LHCN-M2 (cell line): ENCODE measurements at places on chromosomes 6 and 20. TPM values are rescaled to one million over a fixed set of nuclear protein-coding genes. Genes with fewer than 3 reads are reported as not detected.

- peak; percentile 91 for DNase-seq
Measured at GRCh38 chr6:15132854-15133670, 112.8 kb upstream of the JARID2 start.

DNA sequence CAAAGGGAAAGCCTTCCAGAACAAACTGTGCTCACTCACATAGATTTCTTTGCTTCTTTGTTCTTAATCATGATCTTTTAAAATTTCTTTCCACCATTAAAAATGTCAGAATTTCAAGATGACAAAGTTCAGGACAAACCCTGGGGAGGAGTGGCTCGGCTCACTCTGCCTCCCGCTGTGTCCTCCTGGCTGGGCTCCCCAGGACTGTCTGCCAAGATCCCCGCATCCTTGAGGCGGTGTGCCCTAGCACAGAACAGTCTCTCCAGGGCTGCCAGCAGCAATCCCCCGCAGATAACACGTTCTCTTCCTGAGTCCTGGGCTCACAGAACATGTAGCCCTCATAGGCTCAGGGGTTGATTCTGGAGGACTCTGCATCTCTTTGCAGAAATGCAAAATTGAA lies 98.4 kb upstream of the KCNG1 start:
- DNase-seq, result no peak

- no peak for DNase-seq
Measured at GRCh38 chr6:109377717-109378116, 4.5 kb downstream of the CD164 start.

- no peak for DNase-seq
Measured at GRCh38 chr6:74752303-74752702, 453.6 kb downstream of the COL12A1 start.

PRL gene
- total RNA-seq, result not detected in 2 replicates

- DNase-seq, result no peak
Measured at GRCh38 chr6:138803861-138804260, 8.0 kb downstream of the ECT2L start.

MACROD2 gene
- 0.45 and 1.1 TPM in 2 replicates for total RNA-seq

DNA sequence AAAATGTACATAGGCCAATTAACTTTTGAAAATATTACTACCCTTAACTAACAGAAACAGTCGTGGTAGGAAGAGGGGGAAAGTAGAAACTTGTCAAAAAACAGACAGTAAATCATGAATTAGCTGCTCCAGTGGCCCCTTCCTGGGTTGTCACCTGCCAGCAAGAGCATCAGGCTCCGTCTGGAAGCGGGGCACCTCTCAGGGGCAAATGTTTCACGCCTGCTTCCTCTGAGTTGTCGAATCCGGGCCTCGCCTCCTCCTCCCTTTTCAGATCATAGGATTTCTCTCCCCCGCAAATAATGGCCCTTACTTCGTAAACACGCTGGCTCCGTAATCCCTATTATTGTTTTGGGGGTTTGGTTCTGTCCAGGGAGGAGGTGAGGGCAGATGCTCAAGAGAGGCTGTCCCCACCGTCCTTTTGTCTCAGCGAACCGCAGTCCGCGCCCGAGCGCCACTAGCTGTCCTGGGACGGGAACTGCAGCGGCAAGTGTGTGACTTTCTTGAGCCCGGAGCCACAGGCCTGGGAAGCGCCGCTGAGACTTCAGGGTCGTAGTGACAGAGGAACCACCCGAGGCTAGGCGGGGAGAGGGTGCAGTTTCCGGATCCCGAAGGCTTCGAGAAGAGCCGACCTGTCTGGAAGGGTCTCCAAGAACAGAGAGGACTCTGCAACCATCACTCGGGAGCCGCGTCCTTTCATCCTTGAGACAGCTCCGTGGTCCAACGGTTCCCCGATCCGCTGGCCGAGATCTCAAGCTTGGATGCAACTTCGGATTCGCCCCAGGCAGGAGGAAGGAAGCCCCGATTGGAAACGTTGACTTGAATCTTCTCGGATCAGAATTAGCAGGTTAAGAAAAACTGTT lies 214.5 kb upstream of the ZNF184 start:
- DNase-seq, result peak; percentile 74

- peak; percentile 61 for DNase-seq
Measured at GRCh38 chr6:20827798-20828197, 293.5 kb downstream of the CDKAL1 start.

GRCh38 chr6:88236612-88237360 lies 70.6 kb upstream of the CNR1 start:
- no peak for DNase-seq

DNA sequence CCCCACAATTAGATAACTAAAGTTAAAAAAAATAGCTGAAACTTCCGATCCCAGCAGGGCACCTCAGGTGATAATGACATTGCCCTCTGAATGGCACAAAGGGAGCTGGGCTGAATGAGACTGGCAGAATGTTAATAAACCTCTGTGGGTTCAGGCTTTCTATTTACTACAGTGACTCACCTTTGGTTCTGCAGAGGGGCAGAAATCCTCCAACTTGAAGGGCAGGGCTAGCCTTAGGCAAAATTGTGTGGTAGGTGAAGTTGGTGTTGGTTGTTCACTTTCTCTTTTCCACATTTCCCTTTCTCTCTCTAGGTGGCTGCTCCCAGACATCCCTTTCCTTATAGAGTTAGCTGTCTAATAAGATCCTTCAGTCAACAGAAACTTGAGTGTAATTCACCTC lies 625.2 kb downstream of the EPM2A start:
- no peak for DNase-seq

- no peak for DNase-seq
Measured at GRCh38 chr6:2771079-2771478, 5.9 kb downstream of the WRNIP1 start.

TBX18 gene
- total RNA-seq, result 23.5 and 26.1 TPM in 2 replicates

DNA sequence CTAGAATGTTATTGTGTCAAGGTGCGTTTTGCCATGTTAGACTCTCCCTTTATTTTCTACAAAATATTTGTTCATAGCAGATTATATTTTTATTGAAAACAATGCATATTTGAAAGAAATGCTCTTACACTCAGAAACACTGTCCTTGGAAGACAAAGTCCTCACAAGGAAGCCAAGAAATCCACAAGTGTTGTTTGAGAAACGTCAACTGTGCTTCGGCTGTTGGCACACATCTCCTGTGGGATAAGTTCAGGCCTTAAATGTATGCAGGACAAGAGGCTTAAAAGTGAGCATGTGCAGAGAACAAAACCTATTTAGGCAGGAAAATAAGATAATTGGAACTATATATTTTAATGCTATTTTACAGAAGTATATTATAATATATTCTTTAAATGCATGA lies 9.5 kb upstream of the THBD start:
- no peak for DNase-seq
